ENCODE measurements at places on chromosomes 2 and 18.

- DNase-seq: no peak
These were observed 122.9 kb upstream of the STPG4 start for GRCh38 chr2:47277987-47278386.

GRCh38 chr2:187390891-187391290 is 57.2 kb downstream of the CALCRL start:
- no peak for DNase-seq

DNA sequence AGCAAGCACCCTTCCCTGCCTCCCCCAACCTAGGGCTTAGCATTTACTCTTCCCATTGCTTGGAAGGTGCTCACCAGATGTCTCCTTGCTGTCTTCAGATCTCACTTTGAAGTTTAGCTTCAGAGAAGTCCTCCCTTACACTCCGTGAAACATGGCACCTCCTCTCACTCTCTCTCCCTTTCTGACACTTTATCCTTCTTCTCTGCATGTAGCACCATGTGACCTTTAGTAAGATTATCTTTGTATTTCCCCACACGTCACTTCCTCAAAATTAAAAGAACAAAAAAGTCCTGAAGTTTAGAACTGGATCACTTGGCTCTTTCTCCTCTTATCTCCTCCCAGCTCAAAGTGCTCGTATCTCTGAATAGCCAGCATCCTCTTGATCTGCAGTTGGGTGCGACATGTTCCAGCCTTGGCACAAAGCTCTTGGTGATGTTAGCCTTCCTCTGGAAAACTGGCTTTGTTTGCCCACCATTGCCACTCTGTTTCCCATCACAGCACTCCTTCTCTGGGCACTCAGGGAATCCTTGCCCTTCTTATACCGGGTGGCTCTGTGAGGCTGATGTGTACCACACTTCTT is 40.6 kb upstream of the EPAS1 start:
- DNase-seq: no peak

- no peak for DNase-seq
These were observed 347.0 kb downstream of the CYRIA start for GRCh38 chr2:16318474-16319195.

GRCh38 chr2:42967959-42968674 is 175.7 kb upstream of the HAAO start:
- DNase-seq: no peak

DNA sequence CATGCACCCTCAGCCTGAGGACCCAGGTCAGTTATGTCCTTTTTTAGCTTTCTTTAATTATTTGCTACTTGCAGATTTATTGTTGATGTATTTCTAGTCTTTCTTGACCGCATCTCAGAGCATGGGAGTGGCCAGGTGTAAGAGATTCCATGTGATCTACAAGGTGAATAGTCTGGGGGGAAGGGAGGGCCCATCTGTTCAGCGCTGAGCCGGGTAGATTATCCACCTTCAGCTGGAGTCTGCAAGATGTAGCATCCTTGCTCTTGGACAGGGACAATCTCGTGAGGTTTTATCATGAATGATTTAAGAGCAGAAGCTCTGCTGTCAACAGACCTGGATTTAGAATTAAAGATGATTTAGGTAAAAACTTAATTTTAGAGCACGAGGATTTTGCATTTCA is 12.0 kb upstream of the DGKD start:
- no peak for DNase-seq

- DNase-seq: no peak
These were observed 114.4 kb downstream of the CTNNA2 start for GRCh38 chr2:79627237-79627636.

GRCh38 chr2:15943378-15944280 is 3.3 kb downstream of the MYCN start:
- DNase-seq: no peak

- no peak for DNase-seq
These were observed 63.1 kb downstream of the MARCO start for GRCh38 chr2:119005051-119005450.

DNA sequence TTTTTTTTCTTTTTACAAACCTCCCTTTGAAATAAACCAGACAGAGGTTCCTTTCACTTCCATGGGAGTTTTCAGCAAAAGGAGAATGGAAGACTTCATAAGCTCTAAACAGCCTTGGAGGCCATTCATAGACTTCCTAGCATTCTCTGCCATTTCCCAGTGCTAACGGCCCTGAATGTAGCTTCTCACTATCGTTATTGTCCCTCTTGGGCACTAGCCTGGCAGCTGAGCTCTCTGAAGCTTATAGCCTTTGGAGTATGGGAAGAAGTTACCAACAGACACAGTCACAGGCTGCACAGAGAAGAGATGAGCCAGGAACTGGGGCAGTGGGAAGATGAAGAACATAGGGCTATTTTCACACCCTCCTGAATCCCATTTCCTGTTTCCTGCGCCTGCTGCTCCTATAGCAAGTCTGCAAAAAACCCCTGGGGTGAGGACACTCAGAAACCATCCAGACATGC is 29.1 kb upstream of the EPC2 start:
- no peak for DNase-seq

- DNase-seq: peak; percentile 12
These were observed 159.8 kb upstream of the PIEZO2 start for GRCh38 chr18:11309172-11309571.

DNA sequence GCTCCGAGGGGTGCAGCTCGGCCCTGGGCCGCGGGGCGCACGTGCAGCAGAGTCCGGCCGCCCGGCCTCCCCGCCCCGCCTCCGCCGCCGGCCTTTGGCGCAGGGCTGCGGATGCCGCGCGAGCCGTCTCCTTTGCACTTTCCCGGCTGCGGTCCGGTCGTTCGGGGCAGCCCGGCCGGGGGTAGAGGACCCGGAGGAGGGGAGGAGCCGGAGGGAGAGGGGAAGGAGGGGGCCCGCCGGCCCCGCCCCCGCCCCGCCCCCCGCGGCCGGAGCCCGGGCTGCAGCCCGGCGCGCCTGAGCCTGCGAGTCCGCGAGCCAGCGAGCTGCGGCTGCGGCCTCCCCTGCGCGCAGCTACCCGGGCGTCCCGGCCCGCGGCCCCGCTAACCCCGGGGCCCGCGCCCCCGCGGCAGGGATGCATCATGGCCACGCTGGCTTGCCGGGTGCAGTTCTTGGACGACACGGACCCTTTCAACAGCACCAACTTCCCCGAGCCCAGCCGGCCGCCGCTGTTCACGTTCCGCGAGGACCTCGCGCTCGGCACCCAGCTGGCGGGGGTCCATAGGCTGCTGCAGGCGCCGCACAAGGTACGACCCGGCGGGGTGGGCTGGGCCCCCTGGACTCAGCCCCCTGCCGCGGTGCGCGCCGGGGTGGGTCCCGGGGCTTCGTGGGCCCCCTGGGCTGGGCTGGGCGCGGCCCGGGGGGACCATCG is at the start of gene FHOD3:
FHOD3 (plus strand) TSS at position 297 of the 709 bp plus-strand sequence; CDS start at position 420, 123 bp downstream.
- no peak for DNase-seq

DNA sequence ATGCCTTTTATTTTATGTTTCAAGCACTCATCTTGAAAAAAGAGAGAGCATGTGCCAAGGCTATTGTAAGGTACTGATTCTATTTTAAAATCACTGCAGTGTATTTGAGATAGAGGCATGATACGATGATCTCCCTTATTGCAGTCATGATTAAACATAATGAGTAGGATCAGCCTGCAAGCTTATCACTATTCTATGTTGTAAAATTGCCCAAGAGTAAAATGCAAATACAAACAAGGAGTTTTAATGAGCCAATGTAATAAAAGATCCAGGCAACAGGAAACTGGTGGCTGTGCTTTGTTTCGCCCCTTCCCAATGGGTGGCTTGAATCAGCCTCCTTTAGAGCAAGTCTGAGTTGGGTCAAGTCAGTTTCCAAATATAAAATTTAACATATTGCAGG is 116.4 kb upstream of the RBMS1 start:
- DNase-seq: no peak

- DNase-seq: no peak
These were observed 2.9 kb downstream of the TGOLN2 start for GRCh38 chr2:85324639-85325465.

DNA sequence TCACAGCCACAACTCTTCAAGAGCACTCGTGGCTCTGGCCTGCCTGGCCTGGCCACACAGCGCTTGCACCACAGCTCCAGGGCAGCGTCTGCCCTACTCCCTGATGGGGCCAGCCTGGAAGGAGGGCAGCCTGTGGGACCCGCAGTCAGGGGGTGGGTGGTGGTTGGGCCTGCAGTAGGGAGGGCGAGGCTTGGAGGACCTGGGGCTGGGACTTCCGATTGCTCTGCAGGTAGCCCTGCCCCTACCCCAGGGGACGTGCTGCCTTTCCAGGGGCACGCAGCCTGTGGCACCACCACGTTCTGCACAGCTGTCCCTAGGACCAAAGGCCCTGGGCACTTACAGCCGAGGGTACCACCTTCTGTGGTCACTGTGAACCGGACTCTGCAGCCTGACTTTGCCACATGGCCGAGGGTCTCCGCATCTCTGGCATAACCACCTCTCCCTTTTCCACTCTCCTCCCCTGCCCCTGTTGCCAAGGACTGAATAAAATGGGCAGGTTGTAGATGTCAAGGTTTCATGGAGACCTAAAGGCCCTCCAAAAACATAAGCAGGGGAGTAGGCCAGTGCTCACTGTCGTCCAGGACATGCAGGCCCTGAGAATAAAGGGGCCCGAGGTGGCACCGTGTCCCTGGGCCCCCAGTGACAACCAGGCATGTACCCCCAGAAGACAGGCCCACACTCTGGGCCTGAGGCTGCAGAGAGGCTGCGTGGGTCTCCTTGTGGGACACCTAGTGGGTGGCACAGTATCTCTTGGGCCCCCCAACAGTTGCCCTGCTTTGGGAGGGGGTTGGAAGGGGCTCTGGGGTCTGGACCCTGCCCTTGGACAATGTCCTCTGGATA is 87.3 kb downstream of the INHBB start:
- DNase-seq: no peak

DNA sequence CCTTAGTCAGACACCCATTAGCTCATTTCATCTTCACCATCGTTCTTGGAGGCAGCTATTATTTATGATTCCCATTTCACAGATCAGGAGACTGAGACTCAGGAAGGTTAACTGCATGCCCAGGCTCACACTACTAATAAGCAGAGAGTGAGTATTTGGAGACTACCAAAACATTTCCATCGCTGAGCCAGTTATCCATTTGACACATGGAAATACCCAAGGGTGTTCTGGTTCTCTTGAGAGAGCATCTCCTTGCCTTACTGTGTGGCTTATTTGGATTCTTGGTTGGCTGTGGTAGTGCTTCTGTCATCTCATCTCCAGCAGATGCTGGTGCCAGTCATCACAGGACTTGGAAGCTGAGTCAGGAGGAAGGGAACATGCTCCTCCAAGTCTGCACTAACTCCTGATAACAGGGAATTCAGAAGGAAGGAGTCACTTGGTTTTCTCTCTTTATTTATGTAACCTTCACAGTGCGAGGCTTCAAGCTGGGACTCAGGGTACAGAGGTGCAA is 55.2 kb downstream of the RASGRP3 start:
- no peak for DNase-seq

- DNase-seq: no peak
These were observed 43.6 kb upstream of the SLC14A2 start for GRCh38 chr18:45571714-45572113.

- DNase-seq: no peak
These were observed 35.3 kb downstream of the CYP26B1 start for GRCh38 chr2:72112401-72112800.

- no peak for DNase-seq
These were observed 597.1 kb upstream of the CHAC2 start for GRCh38 chr2:53170466-53170865.

GRCh38 chr2:23655934-23656596 is 270.9 kb downstream of the ATAD2B start:
- DNase-seq: no peak

- DNase-seq: no peak
These were observed 1142.3 kb upstream of the FANCL start for GRCh38 chr2:59383473-59383872.

DNA sequence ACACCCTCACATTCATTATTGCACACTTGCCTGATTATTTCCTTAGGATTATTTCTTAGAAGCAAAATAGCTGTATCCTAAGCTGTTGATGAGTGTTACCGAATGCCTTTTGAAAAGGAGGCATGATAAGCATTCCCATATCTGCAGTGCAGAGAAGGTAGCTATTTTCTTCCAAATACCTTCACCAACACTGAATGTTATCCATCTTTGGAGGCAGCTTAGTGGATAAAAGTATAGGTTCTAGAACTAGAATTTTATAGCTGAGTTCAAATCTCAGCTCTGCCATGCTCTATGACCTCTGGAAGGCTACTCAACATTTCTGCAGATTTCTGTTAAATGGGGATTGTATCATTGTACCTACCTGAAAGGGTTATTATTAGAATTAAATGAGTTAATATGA is 185.0 kb upstream of the CCDC150 start:
- DNase-seq: no peak

- no peak for DNase-seq
These were observed 617.3 kb upstream of the LRATD1 start for GRCh38 chr2:14015113-14015630.

DNA sequence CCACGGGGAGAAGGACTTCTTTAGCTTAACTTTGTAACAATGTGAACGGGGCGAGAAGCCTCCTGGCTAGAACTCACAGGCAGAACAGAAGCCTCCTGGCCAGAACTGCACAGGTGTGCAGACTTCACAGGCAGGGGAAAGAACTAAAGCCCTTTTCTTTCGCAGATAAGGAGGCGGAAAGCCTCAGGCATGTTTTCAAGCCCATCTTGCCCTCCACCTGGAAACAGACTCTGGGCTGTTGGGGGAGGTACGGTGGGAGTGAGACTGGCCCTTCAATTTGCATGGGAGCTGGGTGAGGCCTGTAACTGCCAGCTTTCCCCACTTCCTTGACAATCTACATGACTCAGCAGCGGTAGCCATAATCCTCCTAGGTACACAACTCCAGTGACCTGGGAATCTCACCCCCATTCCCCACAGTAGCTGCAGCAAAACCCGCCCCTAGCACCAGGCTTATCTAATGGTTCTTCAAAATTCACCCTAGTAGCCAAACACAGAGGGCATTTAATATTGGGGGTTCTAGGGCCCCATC is 22.9 kb upstream of the ABCA12 start:
- DNase-seq: no peak

GRCh38 chr2:105882920-105883435 is 138.3 kb downstream of the NCK2 start:
- no peak for DNase-seq

DNA sequence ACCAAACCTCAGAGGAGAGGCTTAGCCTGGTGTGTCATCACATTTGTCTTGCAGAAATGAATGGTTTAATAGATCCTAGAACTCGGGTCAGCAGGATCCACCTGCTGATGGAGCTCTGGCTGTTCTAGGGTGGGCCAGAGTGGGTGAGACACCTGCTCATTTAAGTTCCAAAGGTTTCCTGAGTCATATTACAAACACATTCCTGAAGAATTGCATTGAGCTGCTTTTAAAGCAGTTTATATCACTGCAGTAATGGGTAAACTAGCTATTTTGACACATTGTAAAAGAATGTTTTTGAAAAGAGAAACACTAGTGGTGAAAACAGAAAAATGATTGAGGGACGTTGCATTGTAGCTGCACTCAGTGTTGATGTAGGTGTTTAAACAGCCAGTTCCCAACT is 175.3 kb upstream of the TCF4 start:
- no peak for DNase-seq

GRCh38 chr2:45255563-45255962 is 246.3 kb upstream of the SIX2 start:
- DNase-seq: no peak

- DNase-seq: no peak
These were observed 612.2 kb upstream of the VRK2 start for GRCh38 chr2:57434441-57434840.

All from GM12864 (cell line).